ENCODE measurements at places on chromosomes 2 and 18.

GRCh38 chr2:34723683-34724082 lies 1124.6 kb upstream of the FAM98A start:
- DNase-seq, result no peak

- DNase-seq, result no peak
Observed at GRCh38 chr2:230541934-230542380, 126.0 kb downstream of the SP100 start.

DNA sequence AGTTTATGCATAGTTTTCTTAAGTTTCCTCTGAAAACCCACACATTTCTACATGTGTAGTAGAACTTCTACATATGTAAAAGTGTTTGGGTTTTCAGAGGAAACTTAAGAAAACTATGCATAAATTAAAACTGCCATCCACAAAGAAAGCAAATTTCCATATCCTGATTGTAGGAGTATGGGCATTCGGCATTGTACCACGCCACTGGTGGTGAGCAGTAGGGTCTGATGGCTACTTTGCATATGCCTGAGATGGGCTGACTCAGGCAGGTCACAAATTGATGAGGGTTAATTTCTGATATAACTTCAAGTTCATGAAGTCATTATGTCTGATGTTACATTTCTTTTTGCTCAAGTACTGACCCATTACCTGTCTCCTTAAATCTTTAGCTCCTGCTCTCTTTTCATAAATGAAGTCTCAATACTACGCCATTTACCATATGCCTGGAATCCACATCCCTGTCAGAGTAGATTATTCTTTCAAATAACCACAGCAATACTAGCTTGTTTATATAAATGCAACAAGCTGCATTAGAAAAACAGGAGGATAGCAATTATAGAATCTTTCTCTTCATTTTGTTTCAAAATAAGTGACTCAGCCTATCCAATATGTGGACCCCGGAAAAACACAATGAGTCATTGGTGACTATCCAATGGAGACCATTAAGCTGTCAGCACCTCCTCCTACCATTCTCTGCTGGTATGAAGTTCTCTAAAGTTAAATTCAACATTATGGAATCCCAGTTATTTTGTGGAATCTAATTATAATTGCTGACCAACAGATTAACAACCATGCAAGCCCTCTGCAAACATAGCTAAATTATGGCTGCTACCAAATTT lies 355.2 kb upstream of the UBE2E3 start:
- DNase-seq, result no peak

- no peak for DNase-seq
Observed at GRCh38 chr18:44609181-44609941, 71.3 kb upstream of the SETBP1 start.

GRCh38 chr18:3269241-3269913 lies 7.4 kb downstream of the MYL12B start:
- DNase-seq, result no peak

GRCh38 chr2:18749912-18750526 lies 160.7 kb upstream of the NT5C1B start:
- peak; percentile 15 for DNase-seq

- DNase-seq, result no peak
Observed at GRCh38 chr2:3314626-3315025, 63.0 kb downstream of the EIPR1 start.

DNA sequence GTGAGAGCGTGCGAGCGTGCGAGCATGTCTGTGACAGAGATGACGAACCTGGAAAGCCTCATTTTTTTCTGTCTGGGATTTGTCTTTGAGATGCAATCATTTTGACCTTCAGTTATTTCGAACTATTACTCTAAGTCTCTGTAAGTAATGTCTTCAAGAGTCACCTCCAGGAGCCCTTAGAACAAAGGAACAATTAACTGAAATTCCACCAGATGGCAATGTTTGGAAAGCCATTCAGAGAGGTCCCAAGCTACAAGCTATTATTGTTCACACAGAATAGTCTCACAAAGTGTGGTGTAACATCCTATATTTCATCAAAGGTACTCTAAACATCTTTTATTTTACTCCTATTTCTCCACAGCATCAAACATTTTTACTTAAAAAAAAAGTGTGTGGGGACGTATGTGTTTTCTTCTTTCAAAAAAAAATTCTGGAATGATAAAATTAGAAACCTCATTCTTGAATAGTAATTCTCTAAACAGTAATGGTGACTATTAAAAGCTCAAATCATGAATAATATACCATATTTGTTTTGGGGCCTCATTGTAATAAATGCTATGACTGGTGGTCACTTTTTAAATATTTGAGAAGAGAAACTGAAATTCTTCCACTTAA lies 35.1 kb upstream of the MAPRE2 start:
- DNase-seq, result peak; percentile 52

DNA sequence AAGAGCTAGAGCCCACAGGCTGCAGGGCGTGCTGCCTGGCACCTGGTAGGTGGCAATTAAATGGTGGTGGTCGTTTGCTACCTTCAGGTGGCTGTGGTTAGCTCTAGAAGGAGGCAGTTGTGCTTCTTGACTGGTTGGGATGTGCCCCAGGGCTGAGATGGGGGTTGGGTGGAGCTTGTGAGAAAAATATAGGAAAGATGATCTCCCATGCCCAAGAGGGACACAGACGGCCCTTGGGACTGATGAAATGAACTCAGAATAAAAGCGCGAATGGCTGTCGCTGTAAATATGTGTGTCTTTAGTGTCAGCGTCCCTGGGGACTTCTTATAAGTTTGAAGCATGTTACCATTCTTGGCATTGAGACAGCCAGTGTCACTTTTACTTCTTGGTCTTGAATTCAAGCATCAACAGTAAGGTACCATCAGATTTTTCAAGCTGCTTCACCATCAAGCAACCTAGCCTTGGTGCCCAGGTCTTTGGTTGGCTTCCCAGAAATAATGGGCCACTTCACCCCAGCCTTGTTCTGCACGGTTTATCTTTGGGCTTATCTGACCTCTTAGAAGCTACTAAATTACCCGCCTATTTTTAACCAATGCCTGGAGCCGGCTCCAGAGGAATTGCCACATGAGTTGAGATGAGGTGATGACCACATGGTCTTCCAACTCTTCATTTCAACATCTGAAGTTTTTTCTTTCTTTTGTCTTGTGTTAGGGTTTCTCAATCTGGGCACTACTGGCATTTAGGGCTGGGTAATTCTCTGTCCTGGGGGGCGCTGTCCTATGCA lies 11.9 kb downstream of the LRRFIP1 start:
- DNase-seq, result no peak

- no peak for DNase-seq
Observed at GRCh38 chr2:44894058-44894457, 47.4 kb upstream of the SIX3 start.

DNA sequence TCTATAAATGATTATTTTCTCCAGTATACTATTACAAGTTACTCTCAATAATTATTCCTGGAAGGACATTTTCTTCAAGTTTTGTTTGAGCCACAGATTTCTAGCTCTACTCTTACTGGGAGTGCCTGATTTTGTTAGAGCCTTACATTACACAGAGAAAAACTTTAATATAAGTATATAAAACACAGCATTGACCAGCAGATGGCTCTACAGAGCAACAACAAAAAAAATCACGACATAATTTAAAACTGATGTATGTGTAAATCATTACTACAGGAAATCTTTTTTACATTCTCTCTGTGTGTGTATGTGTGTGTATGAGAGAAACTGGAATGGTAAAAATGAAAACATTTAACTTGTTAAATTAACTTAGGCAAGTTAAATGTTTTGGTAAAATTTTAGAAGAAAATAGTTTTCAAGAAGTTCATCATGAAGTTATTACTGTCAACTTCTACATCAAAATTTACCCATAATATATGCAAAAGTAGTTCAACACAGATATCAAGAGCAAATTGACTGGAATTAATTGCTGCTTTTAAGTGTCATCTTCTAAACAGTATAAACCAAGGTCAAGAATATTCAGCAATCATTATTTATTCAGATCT lies 103.3 kb downstream of the MDH1 start:
- DNase-seq, result peak; percentile 22

DNA sequence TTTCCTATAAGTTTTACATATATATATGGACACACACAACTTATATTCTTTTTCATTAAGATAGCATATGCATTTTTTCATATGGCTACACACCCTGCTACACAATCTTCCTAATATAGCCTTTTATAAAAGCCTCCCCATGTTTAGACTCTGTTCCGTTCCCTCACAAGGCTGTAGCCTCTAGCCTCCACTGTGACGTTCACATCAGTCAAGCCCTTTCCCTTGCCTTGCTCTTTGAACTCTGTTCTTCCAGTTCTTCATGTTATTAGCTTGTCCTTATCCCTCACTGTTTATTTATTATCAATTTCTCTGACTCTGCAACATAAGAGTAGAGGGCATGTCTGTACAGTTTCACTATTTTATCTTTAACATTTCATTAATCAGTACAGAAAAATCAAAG lies 38.9 kb downstream of the HADHB start:
- DNase-seq, result no peak

DNA sequence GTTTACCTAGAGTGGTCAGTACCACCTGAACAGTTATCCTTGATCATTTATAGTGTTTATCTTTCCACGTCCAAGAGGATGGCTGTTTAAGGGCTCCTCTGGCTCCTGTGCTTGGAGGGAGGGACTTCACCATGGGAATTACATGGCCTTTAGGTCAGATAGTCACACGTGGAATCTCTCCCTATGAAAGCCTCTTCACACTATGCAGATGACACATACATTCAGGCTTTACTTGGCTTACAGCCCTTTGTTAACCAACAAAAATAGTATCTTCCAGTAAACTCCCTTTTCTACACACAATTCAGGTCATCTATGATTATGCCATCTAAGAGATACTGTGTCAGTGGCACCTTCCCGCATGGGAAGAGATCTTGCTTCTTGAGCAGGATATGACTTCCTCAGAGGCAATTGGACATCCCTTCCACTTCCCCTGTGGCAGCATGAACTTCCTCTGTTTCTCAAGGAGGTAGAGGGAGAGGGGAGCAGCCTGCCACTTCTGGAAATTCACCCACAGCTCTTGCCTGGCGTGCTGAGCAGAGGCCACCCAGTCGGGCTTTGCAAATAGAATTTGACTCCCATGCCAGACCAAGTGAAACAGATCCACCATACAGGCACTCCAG lies 53.5 kb downstream of the COLEC12 start:
- DNase-seq, result no peak

- no peak for DNase-seq
Observed at GRCh38 chr2:7010391-7011054, 93.3 kb downstream of the RNF144A start.

- no peak for DNase-seq
Observed at GRCh38 chr2:58638256-58638805, 397.2 kb upstream of the FANCL start.

GRCh38 chr18:58975781-58976180 lies 111.1 kb downstream of the ZNF532 start:
- DNase-seq, result no peak
